ENCODE measurements at places on chromosomes 2 and 18.

GRCh38 chr2:110994250-110994961, 126.3 kb upstream of the BCL2L11 start:
- no peak for DNase-seq

DNA sequence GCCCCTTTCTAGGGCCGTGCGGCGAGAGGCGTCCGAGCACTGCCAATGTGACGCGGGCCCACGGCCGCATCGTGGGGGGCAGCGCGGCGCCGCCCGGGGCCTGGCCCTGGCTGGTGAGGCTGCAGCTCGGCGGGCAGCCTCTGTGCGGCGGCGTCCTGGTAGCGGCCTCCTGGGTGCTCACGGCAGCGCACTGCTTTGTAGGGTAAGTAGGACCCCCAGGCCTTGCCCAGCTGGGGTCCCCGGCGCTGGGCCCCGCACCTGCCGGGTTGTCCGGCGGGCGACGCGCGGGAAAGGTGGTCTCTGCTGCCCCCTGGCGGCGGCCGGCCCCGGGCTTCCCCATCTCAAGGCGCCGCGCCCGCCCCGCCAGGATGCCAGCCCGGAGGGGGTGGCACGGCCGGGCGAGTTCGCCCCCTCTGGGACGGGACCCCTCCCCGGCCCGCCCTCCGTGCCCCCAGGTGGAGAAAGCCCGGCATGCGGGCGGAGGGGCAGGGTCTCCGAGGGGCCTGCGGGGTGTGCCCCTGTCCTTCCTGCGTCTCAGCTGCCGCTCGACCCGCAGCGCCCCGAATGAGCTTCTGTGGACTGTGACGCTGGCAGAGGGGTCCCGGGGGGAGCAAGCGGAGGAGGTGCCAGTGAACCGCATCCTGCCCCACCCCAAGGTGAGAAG, 1.9 kb downstream of the PRSS56 start:
- DNase-seq: no peak

- no peak for DNase-seq
Measured at GRCh38 chr2:122480501-122481243, 725.2 kb downstream of the TSN start.

DNA sequence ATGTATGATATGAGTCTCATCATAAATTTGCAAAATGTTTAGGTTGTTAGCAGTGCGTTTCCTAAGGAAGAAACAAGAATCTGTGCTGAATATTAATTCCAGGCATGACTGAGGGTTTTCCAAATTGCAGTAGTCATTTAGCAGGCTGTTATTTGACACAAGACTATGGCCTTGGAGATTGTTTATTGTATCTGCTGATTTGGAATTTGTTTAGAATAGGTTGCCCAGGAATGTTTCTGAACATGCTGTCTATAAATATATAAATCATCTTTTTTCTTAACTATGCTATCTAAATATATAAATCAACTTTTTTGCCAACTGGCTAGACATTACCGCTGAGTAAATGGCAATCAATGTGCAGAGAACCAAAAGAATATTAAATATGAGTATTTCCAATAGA, 90.9 kb downstream of the DOK6 start:
- no peak for DNase-seq

GRCh38 chr2:138364554-138365162, 136.9 kb upstream of the SPOPL start:
- DNase-seq: no peak

DNA sequence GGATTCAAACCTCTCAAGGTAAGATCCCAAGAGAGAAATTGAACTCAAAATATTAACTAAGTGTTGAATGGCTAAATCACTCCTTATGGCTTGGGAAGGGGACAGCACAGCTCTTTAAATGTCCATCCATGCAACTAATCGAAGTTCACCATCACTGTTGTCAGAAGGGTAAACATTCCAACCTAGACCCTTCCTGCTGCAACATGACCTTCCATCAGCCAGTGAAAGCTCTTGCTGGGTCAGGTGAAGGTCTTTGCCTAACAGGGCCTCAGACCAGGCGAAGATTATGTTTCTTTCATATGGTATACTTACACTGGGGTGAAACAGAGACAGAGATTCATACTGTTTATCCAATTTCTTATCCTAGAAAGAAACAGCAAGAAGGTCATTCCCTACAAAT, 16.4 kb downstream of the IAH1 start:
- DNase-seq: no peak

DNA sequence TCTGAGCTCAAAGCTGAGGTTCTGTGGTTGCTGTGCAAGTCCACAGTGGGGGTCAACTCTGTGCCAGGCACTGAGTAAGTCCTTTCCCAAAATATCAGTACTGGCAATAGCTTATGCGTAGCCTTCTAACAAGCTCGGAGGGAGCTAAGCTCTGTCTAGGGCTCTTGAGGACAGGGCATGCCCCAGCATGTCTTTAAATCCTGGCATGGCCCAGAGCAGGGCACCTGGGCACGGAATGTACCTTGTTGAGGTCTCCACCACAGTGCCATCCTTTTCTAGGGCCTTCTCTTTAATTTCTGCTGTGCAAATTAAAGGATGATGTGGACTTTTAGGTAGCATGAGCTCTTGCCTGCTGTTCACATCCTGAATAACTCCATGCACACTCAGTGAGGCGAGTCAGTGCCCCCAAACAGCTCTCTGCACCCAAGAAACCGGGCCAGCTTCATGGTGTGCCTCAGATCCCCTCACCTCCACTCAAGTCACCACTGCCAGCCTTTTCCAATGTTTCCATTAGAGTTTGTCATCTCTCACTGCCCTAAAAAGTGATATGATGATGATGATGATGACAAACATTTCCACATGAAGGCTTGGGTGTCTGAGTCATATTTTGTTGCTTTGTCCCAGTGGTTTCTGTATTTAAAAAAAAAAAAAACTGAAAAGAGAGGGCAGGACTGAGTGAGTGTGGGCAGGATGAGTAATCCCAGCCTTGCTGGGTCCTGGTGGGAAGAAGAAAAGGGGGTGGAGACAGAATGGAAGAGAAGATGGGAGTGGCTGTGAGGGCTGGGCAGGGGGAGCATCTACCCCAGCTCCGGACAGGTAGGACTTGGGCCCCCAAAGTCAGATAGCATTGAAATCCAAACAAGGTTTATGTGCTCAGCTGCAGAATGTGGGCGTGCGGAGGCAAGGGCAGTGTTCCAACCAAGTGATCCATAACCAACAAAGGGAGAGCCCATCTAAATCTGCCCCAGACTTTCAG, 78.9 kb downstream of the ZBTB7C start:
- no peak for DNase-seq

DNA sequence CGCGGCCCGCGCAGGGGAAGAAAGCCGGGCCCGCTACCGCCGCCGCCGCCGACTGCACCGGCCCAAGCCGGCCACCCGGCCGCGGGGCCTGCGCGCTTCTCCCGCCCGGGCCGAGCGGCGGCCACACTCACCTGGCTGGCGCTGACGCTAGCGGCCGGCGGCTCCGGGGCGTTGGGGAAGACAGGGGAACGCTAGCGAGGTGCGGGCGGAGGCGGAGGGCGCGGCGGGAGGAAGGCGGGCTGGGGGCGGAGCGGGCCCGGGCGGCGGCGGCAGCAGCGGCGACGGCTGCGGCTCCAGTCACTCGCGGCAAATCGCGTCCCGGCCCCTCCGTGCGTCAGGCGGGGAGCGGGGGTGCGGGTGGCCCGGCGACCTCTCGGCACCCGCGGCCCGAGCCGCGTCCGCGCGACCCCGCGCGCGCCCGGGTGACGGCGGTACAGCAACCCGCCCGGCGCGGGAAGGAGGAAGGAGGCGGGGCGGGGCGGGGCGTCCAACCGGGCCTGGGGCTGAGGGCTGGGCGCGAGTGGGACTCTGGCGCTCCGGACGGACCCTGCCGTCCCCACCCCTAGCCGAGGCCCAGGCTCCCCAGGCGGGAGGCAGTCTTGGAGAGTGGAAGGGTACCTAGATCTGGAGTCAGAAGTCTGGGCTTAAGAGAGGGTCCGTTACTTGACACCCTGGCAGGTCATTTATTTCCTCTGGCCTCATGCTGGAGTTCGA, at the start of gene SESTD1:
TSS of gene SESTD1 (minus strand) at position 465 of the 714 bp plus-strand sequence. CDS start 72,991 bp downstream, outside the sequence.
- DNase-seq: peak; percentile 51

GRCh38 chr2:109188496-109188890, 59.5 kb downstream of the SH3RF3 start:
- no peak for DNase-seq

- DNase-seq: no peak
Measured at GRCh38 chr2:52141076-52141475, 1109.1 kb upstream of the NRXN1 start.

GRCh38 chr2:64289737-64290136, 145.5 kb upstream of the PELI1 start:
- no peak for DNase-seq

- DNase-seq: no peak
Measured at GRCh38 chr2:216535454-216535995, 36.9 kb downstream of the RPL37A start.

DNA sequence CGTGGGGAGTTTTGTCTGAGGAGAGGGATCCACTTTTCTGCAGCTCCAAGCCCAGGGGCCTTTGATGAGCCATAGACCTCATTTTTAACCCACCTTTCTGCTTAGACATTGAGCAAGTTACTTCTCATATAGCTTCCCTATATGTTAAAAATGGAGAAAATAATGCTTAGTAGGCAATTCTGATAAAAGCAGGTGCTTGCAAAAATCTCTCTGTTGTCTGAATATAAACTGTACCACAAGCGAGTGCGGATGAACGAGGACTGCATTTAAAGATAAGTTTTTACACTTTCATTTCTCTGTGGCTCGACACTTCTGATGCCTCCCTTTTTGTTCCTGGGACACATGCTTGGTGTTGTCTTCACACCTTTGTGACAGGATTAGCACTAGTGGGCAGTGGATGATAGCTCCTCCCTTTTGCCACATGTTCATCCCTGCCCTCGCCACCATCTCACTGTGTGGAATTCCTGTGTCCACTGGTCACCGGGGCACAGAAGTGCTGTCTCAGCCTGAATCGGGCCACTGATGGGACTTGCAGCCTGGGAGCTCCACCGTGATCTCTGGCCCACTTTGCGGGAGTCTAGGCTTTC, 1.6 kb downstream of the TYMS start:
- DNase-seq: no peak

DNA sequence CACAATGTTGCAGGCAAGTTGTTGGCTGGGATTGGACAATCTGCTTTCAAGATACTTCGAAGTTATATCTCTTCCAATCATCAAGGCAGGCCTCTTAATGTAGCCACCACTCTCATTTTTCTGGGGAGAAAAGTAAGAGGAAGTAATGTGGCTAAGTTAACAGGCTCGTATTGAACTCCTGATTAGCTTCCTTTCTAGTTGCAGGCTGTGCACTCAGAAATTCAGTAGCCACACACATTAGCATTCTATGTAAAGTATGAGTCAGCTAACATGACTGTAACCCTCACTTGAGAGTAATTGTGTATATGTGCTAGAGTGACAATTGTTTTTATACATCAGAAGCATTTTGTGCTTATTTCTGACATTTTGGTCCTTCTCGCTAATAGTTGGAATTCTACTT, 3.3 kb downstream of the TWSG1 start:
- DNase-seq: no peak

DNA sequence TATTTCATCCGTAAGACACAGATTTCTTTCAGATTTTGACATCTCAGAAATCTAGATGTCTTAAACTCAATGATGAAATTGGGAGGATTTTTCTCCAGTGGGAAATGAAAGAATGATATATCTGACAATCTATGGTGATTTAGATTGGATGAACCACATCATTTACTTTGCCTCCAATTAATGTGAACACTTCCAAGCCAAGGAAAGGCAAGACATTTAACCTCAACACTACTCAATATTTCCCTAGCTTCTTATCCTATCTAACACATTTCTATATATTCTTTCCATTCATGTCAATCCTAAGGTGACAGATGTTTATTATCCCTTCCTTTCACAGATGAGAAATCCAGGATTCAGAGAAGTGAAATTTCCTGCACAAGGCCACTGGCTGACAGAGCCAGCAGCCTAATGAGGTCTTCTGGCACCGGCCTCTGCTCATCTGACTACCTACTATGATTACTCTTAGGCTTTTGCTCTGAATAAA, 327.6 kb downstream of the IRS1 start:
- no peak for DNase-seq

- no peak for DNase-seq
Measured at GRCh38 chr2:95393901-95394300, 8.6 kb upstream of the FAHD2A start.

DNA sequence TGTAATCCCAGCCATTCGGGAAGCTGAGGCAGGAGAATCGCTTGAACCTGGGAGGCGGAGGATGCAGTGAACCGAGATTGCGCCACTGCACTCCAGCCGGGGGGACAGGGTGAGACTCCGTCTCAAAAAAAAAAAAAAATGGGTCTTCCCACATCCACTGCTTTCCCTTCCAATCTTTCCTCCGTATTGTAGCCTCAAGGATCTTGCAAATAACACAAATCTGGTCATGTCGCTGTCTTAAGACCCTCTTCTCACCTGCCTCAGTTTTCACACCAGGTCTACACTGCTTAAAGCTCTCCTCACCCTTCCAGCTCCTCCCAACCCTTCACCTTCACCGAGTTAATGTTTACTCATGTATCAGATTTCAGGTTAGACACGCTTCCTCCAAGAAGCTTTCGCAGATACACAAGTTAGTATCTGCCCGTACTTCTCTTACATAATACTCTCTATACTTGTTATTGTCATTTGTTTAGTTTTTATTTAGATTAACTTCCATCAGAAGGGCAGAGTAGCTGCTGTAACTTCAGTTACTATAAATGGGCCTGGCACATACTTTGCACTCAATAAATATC, 1.5 kb downstream of the IER3IP1 start:
- DNase-seq: no peak

GRCh38 chr2:173969886-173970285, 4.7 kb upstream of the SP3 start:
- no peak for DNase-seq

- DNase-seq: peak; percentile 18
Measured at GRCh38 chr2:135072125-135072997, 20.3 kb downstream of the RAB3GAP1 start.

DNA sequence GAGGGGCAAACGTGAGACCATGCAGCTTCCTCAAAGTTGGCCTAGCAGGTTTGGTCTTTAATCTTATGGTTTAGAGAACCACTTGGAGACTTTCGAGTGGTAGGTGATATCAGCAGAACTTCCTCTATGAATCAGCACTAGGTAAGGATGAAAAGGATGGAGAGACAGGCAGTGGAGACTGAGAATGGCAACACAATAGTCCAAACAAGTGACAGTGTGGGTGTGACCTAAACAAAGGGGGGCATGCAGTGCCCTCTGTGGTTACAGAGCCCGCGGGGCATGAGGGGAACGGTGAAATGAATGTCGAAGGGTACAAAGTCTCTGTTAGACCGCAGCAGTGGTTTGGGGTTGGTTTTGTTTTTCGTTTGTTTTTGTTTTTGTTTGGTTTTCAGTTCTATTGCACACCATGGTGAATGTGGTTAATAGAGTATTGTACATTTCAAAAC, 143.9 kb downstream of the L3MBTL4 start:
- no peak for DNase-seq

GRCh38 chr2:40540026-40540425, 88.1 kb upstream of the SLC8A1 start:
- DNase-seq: no peak

- DNase-seq: no peak
Measured at GRCh38 chr2:22885245-22885644, 499.7 kb upstream of the KLHL29 start.

DNA sequence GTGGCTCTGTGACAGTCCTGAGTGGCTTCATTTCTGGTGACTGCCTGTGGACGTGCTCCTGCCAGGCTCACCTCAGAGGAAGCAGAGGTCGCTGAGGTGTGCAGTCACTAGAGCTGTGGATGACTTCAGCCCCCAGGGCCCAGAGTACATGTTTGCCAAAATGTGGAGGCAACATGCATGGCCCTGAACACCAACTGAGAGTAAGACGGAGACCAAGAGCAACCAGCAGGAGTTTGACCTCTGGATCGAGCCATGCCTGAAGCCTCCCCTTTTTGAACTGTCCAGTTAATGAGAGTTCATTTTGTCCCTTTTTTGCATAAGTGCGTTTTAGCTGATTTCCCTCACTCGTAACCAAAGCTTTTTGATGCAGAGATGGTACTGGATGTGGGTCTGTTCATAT, 184.9 kb downstream of the RTP5 start:
- DNase-seq: no peak

Measured in neuronal stem cell (in vitro differentiated cells).